Pancreas (tissue), 10 donors: ENCODE measurements at places on chromosomes 6 and 20. TPM values are rescaled to one million over a fixed set of nuclear protein-coding genes. Genes with fewer than 3 reads are reported as not detected.

- H3K4me3 ChIP-seq = no peak overlapping the region
- no peaks in the 10 kb centered on the region for H3K4me1 ChIP-seq
- no peak overlapping the region for H3K27ac ChIP-seq
- DNase-seq = no peak
- no peaks in the 10 kb centered on the region for H3K27me3 ChIP-seq
- no peaks in the 10 kb centered on the region for H3K36me3 ChIP-seq
Measured at GRCh38 chr6:18530201-18530600, 143.1 kb downstream of the RNF144B start.

DNA sequence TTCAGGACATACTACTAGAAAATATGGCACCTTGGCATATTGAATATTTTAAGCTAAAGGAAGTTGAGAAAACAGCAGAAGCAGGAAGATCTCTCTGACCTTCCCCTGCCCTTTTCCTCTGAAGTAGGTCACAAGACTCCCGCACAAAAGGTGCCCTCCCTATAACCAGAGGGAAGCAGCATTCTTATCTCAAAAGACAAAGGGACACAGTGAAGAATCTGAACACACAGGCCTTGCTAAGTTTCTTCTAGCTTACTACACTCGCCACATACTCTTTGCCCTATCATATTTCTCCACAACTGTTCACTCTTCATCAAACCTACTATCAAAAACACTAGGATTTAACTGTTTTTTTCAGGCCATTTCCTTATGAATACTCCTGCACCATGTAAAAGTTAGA, 151.2 kb downstream of the ELOVL4 start:
- H3K27ac ChIP-seq = no peak overlapping the region
- DNase-seq = no peak

DNA sequence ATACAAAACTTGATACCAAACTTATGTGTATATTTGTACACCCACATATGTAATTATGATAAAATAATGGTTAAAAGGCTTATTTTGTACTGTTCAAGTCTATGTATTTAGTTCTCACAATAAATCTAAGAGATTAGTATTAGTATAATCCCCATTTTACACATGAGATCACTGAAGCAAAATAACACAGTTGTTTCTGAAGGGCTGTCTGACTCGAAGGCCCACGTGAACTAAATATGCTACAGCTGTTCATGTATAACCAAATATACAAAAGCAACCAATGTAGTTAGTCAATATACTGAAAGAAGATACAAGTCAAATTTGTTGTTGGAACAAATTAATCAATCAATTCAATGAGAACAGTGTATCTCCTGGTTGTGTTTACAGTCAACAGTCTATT, 959.2 kb downstream of the EPHA7 start:
- H3K27ac ChIP-seq = no peak overlapping the region
- no peaks in the 10 kb centered on the region for H3K4me1 ChIP-seq
- H3K36me3 ChIP-seq = no peaks in the 10 kb centered on the region
- no peak overlapping the region for H3K4me3 ChIP-seq
- no peaks in the 10 kb centered on the region for H3K27me3 ChIP-seq
- DNase-seq = no peak

- no peaks in the 10 kb centered on the region for H3K36me3 ChIP-seq
- H3K4me3 ChIP-seq = no peak overlapping the region
- no peak for DNase-seq
- no peaks in the 10 kb centered on the region for H3K27me3 ChIP-seq
- peaks cover 35% of the 10 kb centered on the region for H3K4me1 ChIP-seq
Measured at GRCh38 chr6:157033428-157034140, 256.4 kb downstream of the ARID1B start.

GRCh38 chr6:97059473-97059872, 134.9 kb downstream of the KLHL32 start:
- H3K27me3 ChIP-seq = no peaks in the 10 kb centered on the region
- H3K4me1 ChIP-seq = no peaks in the 10 kb centered on the region
- no peak overlapping the region for H3K4me3 ChIP-seq
- DNase-seq = no peak

DNA sequence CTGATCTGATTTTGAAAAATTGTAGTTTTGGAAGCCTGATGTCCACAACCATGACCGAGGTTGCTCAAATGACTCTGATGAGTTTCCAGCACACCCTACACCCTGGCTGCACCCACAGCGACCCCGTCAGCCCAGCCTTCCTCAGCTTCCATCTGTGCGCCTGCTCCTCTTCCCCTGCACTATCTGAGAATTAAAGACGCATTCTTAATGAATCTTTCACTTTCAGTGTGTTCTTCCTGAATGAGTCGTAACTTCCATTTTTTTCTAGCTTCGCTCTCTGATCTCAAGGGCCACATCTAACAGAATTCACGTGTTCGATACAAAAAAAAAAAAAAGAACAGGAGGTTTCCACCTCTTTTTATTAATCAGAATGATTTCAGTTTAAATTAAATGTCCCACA, 21.3 kb upstream of the RREB1 start:
- H3K4me1 ChIP-seq = no peaks in the 10 kb centered on the region
- no peak for DNase-seq
- H3K27me3 ChIP-seq = no peaks in the 10 kb centered on the region
- no peak overlapping the region for H3K4me3 ChIP-seq
- H3K27ac ChIP-seq = no peak overlapping the region

- H3K27ac ChIP-seq = no peak overlapping the region
- no peak overlapping the region for H3K4me3 ChIP-seq
- H3K27me3 ChIP-seq = no peaks in the 10 kb centered on the region
- no peaks in the 10 kb centered on the region for H3K36me3 ChIP-seq
- DNase-seq = no peak
Measured at GRCh38 chr6:41673704-41674000, 35.4 kb downstream of the MDFI start.

DNA sequence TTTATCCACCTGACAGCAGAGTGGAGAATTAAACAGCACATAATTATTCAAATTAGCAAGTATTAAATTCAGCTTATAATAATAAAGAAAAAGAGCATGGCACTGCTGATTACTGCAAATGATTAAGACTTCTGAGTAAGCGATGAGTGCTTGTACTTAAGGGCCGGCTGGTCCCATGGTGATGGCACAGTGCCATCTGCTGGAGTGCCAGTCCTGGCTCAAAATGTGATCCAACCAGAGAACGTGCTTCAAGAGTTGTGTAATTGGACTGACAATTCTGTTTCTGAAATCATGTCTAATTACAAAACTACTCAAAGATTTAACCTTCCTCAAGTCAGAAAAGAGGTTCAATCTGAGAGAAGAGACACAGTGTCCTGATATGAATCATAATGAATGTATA, 181.6 kb upstream of the RGS17 start:
- no peaks in the 10 kb centered on the region for H3K4me1 ChIP-seq
- H3K27me3 ChIP-seq = no peaks in the 10 kb centered on the region
- DNase-seq = peak; percentile 71
- no peak overlapping the region for H3K4me3 ChIP-seq

Gene SLC22A16
- not detected for total RNA-seq

GRCh38 chr6:98203170-98203806, 631.1 kb upstream of the POU3F2 start:
- H3K27ac ChIP-seq = no peak overlapping the region
- H3K36me3 ChIP-seq = no peaks in the 10 kb centered on the region
- no peaks in the 10 kb centered on the region for H3K4me1 ChIP-seq

Gene ADGRF1
- 0.24 TPM for total RNA-seq

DNA sequence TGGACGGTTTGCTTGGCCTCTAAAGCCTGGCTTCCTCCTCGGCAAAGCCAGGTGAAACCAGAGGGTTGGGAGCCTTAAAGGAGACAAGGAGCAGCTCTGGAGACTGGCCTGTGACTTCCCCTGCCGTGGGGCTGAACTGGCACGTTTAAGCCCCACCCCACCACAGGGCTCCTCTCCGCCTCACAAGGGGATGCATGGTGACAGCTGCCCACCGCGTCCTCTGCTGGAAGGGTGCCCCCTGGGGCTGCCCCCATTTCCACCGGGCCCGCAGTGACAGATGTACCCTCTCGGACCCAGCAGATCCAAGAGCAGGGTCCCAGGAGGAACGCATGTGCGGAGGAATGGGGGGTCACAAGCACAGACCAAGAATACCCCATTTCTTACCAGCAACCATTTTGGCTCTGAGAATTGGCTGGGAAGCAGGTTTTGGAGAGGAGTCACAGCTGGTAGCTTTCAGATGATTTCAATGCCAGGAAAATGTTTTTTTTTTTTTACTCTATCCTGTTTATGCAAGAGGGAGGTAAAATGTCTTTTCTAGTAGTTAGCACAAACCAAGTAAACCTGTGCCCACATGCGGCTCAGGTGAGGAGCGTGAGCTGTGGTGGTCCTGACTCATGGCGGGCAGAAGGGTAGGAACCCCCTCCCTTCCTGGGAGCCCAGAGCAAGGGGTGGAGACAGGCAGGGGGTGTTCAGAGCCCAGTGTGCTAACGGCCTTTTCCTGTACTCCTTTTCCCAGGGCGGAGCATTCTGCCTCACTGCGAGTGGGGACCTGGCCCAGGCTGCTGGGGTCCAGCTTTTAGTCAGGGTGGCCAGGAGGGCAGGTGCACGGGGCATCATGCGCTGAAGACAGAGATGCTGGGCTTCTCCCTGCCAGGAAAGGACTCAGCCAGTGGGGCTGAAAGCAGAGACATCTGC, 33.0 kb downstream of the FRMD1 start:
- H3K36me3 ChIP-seq = no peaks in the 10 kb centered on the region
- no peak overlapping the region for H3K27ac ChIP-seq
- H3K27me3 ChIP-seq = no peaks in the 10 kb centered on the region
- H3K4me3 ChIP-seq = no peak overlapping the region

GRCh38 chr6:75178757-75179156, 27.1 kb downstream of the COL12A1 start:
- no peaks in the 10 kb centered on the region for H3K36me3 ChIP-seq
- no peak for DNase-seq
- H3K27me3 ChIP-seq = no peaks in the 10 kb centered on the region
- H3K27ac ChIP-seq = no peak overlapping the region
